SHP77 (cell line): ENCODE measurements at places on chromosomes 5 and 9.
A peak's percentile ranks its signal among the peaks of the same experiment; 100 is the strongest.

GRCh38 chr5:113166261-113166660, 189.7 kb downstream of the DCP2 start:
- DNase-seq: no peak

- DNase-seq: peak; percentile 18
These were observed 160.6 kb downstream of the ZDHHC21 start for GRCh38 chr9:14532456-14533115.

DNA sequence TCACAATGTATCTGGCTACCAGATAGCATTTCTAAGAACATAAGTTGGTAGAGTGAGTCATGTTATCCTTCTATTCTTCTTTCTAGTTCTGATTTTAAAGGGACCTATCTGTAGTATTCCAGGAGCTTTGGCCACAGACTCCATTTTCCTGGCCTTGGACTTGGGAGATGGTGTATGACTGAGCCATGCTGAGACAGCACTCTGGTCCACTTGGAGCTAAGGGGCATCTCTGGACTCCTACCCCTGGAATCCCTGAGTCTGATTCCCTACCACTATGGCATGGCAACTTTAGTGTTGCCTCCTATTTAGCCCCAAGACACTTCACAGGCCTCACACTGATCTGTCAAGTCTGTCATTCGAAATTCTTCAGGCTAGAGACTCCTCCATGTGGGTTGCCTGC, 58.8 kb downstream of the BAAT start:
- no peak for DNase-seq

GRCh38 chr9:120569556-120569955, 10.4 kb downstream of the CDK5RAP2 start:
- DNase-seq: no peak
